ENCODE measurements at places on chromosomes 11 and 22.

GRCh38 chr11:35089666-35090065 lies 49.3 kb upstream of the CD44 start:
- no peak for DNase-seq

DNA sequence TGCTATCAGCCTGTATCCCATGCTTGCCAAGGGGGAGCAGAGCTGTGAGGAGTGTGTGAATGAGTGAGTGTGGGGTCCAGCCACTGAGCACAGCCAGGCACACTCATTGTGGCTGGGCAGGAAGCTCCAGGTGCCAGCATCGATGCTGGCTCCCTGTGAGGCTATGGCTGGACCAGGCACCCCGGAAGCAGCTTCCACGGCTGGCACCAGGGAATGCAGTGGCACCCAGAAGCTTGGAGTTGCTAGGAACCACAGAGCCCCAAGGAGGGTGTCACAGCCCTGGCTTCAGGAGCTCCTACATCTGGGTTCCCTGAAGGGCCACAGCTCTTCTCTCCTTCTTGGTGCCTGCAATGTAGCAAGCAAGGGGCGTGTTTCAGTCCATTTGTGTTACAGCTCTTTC lies 625.9 kb upstream of the RAG2 start:
- DNase-seq: no peak

- no peak for DNase-seq
Observed at GRCh38 chr11:32752001-32752400, 42.5 kb downstream of the CCDC73 start.

DNA sequence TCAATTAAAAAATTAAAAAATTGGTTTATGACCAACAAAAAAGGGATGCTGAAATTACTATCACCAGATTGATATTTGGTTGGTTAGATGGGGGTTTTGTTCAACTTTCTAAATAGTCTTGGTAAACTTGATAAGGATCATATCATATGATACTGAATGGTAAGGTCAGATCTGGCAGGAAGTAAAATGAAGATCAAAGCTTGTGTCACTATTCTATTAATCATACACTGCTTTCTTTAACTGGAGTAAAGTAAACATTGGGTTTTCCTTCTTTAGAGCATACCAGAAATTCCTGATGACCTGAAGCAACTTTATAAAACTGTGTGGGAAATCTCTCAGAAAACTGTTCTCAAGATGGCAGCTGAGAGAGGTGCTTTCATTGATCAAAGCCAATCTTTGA lies 40.2 kb downstream of the RRM1 start:
- DNase-seq: no peak

- DNase-seq: no peak
Observed at GRCh38 chr11:64444838-64445441, 86.0 kb downstream of the RPS6KA4 start.
